ENCODE measurements at places on chromosomes 12 and 14. TPM values are rescaled to one million over a fixed set of nuclear protein-coding genes. Genes with fewer than 3 reads are reported as not detected.

ESPL1 gene
- total RNA-seq = 0.04 TPM

DNA sequence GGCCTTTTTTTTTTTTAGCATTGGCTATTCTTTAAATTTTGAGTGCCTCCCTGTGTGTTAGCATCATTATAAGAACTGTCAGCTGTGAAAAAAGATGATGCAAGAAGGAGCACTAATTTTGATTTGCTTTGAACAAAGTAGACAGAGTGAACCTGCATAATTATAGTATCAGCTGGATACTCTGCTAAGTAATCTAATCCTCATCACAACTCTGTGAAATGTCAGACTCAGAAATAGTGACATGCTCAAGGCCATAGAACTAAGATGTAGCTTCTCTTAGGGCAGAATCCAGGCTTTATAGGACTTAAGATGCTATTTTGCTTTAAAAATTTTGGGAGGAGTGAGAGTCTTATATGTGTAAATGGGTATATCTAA lies 31.9 kb downstream of the FBXO34 start:
- H3K4me3 ChIP-seq = no peak overlapping the region
- H3K36me3 ChIP-seq = no peaks in the 10 kb centered on the region
- DNase-seq = no peak
- H3K27me3 ChIP-seq = no peaks in the 10 kb centered on the region
- peak overlapping the region; percentile 15 for H3K27ac ChIP-seq

DNA sequence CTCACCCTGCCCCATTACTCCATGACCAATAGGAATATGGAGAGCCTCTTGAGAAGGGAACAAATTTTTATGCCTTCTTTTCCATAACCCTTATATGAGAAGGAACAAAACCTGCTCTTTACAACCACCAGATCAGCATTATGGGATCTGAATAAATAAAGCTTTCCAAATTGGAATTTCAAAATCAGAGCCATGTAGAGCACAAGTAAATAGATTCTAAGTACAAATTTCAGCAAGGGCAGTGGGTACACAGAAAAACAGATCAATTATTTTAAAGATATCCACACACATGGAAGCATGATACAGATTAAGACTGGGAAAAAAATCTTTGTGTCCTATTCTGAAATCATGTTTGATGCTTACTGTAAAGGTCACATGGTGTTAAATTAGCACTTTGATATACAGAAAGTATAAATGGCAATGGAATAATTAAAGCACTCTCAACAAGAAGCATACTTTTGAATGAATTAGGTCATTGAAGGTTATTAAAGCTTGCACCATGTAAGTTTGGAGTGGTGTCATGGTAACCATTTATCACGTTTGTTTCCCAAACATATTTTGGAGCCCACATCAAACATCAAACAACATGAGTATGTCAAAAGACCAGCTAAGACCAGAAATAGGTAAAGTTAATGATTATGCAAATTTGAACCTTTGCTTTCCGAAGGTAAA lies 75.9 kb upstream of the AVPR1A start:
- DNase-seq = no peak
- no peak overlapping the region for H3K27ac ChIP-seq
- H3K36me3 ChIP-seq = no peaks in the 10 kb centered on the region
- H3K4me3 ChIP-seq = no peak overlapping the region
- H3K27me3 ChIP-seq = no peaks in the 10 kb centered on the region

DNA sequence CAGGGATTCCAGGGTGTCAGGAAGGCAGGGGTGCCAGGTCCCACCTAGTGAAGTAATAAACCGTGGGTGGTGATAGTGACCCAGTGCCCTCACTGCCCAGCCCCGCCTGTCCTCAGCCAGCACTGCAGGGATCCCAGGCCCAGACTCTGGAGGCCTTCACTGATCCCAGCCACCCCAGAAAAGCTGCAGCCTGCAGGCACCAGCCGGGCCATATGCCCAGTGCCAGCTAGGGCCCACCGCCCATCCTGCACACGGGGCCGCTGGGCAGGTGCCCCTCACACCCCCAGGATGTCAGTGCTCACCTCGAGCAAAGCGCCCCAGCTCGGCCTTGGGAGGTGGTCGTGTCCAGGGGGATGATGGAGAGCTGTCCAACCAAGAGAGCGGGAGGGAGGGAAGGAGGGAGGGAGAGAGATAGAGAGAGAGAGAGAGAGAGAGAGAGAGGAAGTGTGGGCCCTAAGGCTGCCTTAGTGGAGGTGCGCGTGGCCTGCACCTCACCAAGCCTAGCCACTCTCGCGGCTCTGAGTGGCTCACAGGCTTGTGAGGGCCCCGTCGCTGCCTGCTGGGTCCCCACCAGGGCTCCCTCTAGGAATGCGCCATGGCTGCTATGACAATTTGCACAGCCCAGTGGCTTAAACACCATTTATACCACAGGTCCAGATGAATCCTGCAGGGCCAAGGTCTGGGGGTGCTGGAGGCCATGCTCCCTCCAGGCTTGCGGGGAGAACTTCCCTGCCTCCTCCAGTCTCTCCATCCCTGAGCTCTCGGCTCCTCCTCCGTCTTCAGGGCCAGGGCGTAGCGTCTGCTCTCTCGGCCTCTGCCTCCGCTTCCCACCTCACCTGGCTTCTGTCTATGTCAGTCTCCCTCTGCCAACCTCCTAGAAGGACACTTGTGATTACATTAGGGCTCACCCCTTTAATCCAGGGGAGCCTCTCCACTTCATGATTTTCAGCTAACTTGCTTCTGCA lies 401.0 kb downstream of the TMEM121 start:
- no peaks in the 10 kb centered on the region for H3K36me3 ChIP-seq
- peaks cover 3% of the 10 kb centered on the region for H3K27me3 ChIP-seq
- H3K27ac ChIP-seq = no peak overlapping the region
- H3K4me1 ChIP-seq = no peaks in the 10 kb centered on the region

- DNase-seq = no peak
- no peaks in the 10 kb centered on the region for H3K27me3 ChIP-seq
- H3K4me1 ChIP-seq = no peaks in the 10 kb centered on the region
- H3K4me3 ChIP-seq = no peak overlapping the region
- peaks cover 25% of the 10 kb centered on the region for H3K36me3 ChIP-seq
- no peak overlapping the region for H3K27ac ChIP-seq
Observed at GRCh38 chr12:76374386-76375020, 26.3 kb upstream of the BBS10 start.

DNA sequence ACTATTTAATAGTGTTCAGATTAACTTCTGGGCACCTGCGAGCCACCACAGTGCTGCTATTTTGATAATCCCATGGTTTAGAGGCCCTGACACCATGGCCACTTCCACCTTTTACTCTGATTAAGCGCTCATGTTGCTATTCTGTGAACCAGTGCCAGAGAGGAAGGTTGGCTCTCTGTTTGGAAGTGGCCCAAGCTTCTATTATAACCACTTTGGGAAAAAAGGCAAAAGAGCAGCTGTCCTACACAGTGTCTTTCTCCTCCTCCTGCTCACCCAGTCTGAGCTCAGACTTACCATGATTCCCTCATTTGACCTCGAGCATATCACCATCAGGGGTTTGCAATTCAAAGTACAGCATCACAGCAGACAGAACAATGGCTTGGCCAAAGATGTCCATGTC lies 23.3 kb downstream of the DYRK2 start:
- no peaks in the 10 kb centered on the region for H3K36me3 ChIP-seq
- H3K4me3 ChIP-seq = no peak overlapping the region
- DNase-seq = no peak
- H3K4me1 ChIP-seq = peaks cover 20% of the 10 kb centered on the region
- H3K27me3 ChIP-seq = no peaks in the 10 kb centered on the region

DNA sequence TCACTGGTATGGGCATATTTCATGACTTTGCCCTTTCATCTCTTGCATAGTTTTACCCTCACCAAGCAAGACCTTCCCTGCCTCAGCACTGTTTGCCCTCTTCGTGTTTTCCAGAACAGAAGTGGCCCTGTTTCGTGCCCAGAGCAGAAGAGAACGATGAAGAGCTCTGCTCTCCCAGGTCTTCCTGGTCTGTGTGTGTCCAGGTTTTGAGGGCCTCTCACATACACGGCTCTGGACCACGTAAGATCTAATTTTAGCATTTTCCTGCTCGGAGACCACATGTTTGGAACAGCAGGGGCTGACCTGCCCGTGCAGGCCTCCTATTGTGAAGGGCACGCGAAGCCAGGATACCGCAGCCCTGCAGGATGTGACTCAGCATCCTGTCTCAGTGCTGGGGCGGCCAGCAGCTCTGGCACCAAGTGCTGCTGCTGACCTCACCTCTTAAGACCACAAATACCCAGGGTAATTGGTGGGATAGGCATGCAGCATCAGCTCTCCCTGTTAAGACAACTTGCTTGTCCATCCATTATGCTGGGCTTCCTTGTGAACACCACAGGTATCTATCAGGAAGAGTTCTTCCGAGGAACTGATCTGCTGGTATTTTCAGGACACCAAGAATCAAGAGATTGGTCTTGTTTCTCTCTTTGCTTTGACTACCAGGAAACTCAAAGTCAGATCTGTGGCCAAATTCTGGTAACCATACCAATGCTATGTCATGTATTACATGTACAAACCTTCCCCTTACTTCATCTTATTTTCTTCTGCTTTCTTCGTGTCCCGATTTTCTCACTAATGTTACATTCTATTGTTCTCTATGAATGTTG lies 19.0 kb downstream of the SSH1 start:
- H3K27me3 ChIP-seq = no peaks in the 10 kb centered on the region
- DNase-seq = peak; percentile 87
- peaks cover 12% of the 10 kb centered on the region for H3K36me3 ChIP-seq
- H3K4me3 ChIP-seq = peak overlapping the region; percentile 10

DNA sequence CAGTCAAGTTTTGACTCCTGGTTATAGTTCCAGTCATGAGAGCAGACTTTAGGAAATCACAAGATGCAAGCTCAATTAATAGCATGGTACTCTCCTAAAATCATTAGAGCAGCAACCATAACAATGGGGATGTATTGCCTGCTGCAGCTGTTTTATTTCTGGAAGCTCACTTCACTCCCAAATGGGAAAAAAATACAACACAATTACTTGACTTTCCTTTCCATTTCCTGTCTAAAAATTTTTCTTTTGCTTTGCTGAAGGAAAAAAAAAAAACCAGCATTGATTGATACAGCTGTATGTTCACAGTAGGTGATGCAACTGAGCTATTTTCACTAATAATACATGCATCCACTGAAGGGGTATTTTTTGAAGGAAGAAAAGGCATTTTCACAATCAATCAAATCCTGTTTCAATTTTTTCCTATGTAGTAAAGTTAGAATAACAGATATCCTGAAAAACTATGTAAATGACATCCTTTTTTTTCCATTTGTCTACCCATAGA lies 143.9 kb upstream of the NOVA1 start:
- H3K4me1 ChIP-seq = no peaks in the 10 kb centered on the region
- H3K27ac ChIP-seq = no peak overlapping the region
- H3K36me3 ChIP-seq = no peaks in the 10 kb centered on the region
- H3K27me3 ChIP-seq = no peaks in the 10 kb centered on the region
- H3K4me3 ChIP-seq = no peak overlapping the region
- DNase-seq = no peak
